Stimulated activated naive CD8-positive, alpha-beta T cell treated with anti-CD3 and anti-CD28 coated beads, Interleukin-15, Interleukin-2, amounts not matched to agents 100 U/mL and 50 U/mL, for 24 hours (primary cell): ENCODE measurements at places on chromosomes 7 and 10.

DNA sequence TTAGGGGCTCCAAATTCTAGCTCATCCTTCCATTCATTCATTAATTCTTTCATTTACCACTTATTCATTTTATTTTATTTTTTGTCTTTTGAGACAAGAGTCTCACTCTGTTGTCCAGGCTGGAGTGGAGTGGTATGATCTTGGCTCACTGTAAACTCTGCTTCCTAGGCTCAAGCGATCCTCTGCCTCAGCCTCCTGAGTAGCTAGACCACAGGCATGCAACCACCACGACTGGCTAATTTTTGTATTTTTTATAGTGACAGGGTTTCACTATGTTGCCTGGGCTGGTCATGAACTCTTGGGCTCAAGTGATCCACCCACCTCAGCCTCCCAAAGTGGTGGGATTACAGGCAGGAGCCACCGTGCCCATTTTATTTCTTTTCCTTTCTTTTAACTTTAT is 31.6 kb downstream of the FGF8 start:
- DNase-seq = no peak

DNA sequence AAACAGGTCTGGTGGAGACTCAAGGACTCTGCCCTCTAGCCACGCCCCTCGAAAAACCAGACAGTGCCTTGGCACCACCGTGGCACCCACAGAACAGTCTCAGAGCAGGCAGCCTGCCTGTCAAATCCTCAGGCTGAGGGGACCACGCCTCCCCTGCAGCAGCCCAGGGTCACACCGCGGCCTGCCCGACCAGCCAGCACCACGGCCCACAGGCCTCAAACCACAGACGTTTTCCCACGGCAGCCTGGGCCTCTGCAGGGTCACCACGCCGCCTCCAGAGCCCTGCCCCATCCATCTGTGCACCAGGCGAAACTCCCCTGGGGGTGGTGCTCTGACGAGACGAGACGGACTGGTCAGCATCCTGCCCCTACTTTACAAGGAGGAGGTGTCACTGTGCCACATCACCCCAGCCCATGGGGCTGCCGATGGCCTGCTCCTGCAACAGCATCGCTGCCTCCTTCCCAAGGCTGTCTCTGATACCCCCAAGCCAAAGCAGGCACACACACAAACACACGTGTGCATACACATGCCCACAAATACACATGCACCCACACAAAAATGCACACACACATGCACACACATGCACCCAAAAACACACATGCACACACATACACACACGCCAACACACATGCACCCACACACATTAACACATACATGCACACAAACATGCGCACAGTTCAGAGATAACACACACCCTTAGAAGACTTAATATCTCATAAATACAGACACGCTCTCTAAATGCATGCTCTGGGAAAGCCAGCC is 24.6 kb downstream of the PAPOLB start:
- no peak for DNase-seq

GRCh38 chr7:28999895-29000716 is 42.0 kb upstream of the TRIL start:
- no peak for DNase-seq

- DNase-seq = no peak
Measured at GRCh38 chr10:114064151-114065048, 20.7 kb downstream of the ADRB1 start.

DNA sequence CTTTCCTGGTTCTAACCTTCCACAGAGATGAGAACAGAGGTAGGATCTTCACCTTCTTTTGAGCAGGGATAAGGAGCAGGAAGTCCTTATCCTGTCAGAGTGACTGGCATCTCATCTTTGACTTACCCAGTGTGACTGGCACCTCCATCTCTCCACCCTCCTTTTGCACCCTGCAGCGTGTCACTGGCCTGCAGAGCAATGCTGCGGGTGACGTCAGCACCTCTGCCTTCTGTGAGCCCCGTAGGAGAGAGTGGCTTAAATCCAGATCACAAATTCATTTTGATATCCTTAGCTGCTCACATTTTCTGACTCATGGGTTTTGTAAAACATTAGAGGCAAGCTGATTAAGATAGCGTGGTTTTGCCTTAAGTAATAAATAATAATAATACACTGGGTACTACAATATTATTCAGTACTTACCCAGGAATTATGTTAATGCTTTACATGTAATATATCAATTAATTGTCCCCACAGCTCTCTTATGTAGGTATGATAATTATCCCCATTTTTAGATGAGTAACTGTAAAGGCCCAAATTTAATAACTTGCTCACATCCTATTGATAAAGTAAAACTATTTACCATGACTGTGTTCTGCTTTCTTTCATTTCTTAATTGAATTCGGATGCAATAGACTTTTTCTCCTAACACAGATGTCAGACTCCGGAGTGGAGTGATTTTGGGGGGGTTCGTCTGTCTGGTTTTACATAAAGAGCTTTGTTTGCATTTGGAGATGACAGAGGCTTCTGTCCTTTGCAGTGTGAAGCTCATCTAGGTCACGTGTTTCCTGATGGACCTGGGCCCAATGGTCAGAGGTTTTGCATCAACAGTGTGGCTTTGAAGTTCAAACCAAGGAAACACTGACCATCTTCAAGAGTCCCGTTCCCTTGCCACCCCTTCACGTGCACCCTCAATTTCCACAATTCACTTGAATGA is 24.9 kb downstream of the MSRB2 start:
- no peak for DNase-seq

DNA sequence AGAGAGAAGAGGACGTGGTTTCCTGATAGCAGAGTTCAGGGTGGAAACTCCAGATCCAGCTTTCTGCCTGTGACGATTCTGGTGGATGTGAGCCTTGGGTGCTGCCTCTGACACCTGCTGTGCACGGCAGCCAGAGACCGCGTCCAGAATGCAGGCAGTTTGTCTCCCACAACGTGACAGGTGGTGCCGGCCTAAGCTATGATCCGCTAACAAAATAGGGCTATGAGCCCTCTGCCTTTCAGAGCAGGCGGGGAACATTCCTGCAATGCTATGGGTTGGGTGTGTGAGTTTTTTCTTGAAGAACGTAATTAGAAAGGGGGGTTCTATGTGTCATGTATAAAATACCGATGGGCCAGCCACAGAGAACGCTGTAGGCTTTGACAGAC is 297.3 kb upstream of the PRKCQ start:
- DNase-seq = no peak

- DNase-seq = no peak
Measured at GRCh38 chr10:12237265-12238220, 41.6 kb downstream of the CDC123 start.

DNA sequence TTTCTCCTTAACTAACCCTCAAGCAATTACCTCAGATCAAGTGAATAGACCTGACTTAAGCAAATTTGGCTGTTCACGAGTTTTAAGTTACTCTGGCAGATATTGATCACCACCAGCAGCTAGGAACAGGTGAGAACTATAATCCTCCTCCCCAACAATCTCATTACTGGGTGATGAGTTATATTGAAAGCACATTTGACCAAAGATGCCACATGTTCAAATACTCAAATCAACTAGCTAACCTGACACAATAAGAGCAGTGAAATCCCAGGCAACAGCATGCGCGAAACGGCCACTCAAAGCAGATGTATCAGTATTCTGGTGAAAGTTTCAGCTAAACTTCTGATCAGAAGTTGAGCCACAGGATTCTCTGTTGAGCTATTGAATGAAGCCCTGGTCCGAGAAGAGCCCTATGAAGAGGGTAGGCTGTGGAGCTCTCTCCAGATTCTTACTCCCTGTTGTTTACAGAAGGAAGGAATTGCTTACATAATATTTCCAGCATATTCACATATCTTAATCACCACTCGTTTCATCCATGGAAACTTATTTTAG is 52.6 kb downstream of the CAV1 start:
- peak; percentile 34 for DNase-seq

DNA sequence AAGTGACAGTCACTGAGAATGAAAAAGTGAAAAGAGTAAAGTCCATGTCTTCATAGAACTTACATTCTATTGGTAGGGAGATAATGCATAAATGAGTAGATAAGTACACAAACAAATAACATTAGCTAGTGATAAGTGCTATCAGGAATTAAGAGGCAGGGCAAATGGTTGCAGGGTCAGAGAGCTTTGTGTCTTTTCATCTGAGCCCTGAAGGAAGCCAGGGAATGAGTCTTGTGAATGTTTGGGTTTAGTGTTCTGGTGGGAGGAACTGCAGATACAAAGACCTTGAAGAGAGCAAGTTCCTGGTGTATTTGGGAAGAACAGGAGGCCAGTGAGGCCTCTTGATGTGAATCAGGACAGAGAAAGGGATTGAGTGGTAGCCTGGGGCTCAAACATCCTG is 183.8 kb downstream of the CTTNBP2 start:
- no peak for DNase-seq

- no peak for DNase-seq
Measured at GRCh38 chr10:113997428-113997827, 46.2 kb upstream of the ADRB1 start.

- no peak for DNase-seq
Measured at GRCh38 chr10:132946311-132946710, 3.9 kb upstream of the CFAP46 start.

- DNase-seq = no peak
Measured at GRCh38 chr7:22913158-22913557, 90.5 kb upstream of the TOMM7 start.

- DNase-seq = no peak
Measured at GRCh38 chr7:12256090-12256489, 45.0 kb downstream of the TMEM106B start.

GRCh38 chr7:130926001-130926691 is 192.1 kb upstream of the KLF14 start:
- DNase-seq = no peak

DNA sequence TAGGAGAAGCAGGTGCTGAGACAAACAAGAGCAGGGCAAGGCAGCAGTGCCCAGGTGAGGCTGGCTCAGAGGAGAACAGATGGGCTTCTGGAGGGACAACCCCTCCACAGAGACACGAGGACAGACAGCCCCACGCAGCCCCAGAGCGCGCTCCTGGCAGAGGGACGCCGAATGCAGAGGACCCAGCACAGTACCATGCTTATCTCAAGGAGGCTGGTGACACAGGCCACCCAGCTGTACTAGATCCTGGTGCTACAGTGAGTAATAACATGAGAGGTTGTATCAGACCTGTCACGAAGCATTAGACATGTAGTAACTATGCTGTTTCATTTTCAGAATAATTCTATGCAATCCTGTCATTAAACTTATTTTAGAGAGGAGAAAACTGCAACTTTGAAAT is 60.4 kb upstream of the NCAPG2 start:
- no peak for DNase-seq

GRCh38 chr10:82089327-82089726 is 214.3 kb downstream of the NRG3 start:
- DNase-seq = no peak

GRCh38 chr10:6530966-6531365 is 49.1 kb downstream of the PRKCQ start:
- DNase-seq = no peak

DNA sequence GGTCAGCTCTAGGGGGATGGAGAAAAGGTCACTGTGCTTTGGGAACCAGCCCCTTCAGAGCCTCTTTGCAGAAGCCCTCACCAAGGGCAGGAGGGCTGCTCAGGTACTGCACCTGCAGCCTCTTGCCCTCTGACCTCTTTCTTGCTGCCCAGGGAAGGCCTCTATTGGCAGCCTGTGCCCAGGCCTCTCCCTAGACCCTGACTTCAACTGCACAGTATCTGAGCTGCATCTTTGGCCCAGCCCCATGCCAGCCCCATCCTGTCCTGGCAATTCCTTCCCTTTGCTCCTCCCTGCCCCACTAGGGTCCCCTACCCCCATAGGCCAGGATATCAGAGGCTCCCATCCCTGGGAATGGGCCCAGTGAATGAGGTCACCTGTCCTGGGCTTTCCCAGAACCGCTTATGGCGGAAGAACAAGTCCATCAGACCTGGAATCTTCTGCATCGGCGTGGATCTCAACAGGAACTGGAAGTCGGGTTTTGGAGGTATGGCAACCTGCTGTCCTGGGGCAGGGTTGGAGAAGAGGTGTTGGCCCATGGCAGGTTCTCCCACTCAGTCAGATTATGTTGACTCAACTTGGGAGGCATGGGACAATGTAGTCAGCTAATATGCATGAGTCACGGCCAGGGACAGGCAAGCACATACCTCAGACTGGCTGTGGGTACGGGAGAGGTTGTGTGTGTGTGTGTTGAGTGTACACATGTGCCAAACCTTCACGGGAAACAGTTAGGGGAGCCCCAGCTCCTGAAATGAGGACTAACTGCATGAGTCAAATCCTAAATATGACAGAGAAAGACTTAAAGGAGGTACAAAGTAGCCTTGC is 17.1 kb upstream of the CPA1 start:
- DNase-seq = peak; percentile 53

DNA sequence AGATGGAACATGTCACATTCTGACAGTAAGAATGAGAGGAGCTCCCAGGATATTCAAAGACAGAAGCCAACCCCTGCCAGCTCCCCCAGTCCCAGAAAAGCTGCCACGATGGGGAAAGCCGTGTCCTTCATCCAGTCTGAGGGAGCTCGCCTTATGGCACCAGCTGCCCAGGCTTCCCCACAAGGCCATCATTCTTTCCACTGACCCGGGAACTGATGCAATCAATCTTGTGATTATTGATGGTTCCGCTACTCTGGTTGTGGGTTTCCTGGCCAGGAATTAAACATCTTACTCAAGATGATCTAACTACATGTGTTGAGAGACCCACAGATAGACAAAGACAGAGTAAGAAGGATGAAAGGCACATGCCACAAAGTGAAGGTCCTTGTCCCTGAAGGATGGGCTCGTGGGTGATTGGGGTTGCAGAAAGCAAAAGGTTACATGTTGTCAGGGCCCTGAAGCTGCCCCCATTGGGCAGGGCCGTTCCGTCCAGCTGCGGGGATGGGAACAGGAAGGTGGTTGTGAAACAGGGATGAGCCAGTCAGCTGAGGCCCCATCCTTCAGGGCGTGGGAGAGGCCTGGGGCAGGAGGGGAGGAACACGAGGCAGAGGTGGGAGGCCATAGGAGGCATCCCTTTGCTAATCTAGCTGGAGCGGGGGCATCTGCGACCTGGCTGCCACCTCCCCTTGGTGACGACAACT is 127.6 kb downstream of the OAT start:
- peak; percentile 19 for DNase-seq

DNA sequence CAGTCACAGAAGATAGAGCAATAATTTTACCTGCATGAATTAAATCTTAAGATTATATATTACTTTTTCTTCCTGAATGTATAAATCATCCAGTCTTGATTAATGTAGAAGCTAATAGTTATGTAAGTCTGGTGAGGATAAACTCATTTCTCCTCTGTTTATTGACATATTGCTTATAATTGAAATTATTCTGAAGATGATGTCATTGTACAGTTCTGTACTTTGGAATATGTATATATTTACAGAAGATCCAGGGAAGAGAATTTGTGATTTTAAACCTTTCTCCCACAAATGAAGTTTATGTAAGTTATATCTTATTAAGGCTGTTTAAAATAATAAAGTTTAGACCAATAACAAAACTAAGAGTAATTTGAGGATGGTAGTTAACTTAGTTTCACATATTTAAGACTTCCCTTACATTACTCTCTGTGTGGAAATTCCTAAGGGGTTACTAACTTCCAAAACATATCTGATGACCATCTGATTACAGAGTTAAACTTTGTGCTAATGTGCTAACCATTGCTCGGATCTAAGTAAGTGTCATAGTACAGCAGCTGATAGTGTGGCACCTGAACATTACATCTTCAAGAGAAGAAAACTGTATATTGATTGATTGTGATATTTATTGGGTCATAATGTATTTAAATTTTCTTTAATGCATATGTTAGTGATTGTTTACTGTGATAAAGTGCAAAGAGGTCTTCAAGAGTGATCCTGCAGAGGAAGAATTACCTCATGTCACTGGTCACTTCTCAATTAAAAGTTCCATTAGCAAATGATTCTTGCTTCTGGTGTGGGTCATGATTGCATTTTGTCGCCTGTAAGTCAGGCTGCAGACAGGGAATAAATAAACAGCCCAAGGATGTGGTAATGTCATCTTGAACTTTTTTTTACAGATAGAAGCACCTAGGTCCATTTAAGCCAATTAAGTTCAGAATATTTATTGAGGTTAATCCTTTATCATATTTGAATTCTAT is 96.9 kb downstream of the UBE3C start:
- DNase-seq = no peak
